Stimulated activated CD4-positive, alpha-beta T cell treated with anti-CD3 and anti-CD28 coated beads, Interleukin-15, amount 100 ng/mL, for 48 hours (primary cell): ENCODE measurements at places on chromosomes 5 and 9.

DNA sequence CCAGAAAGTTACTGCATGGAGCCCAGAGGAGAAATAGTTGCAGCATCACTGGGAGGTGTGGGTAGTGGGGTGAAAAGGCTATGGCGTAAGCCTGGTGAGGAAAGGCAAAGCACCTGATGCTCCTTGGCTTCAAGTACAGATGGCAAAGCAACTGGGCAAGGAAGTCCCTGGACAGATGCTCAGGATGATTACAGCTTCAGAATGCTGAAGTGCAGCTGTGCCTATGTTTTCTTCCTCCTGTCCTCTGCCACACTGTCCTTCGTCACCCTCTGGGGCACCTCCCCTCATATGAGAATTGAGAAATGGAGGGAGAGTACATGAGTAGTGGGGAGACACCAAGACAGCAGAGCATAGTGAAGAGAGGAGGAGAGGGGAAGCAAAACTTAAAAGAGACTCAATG is 328.0 kb downstream of the PDE4D start:
- no peak for DNase-seq

GRCh38 chr5:93017849-93018248 is 563.2 kb downstream of the NR2F1-AS1 start:
- DNase-seq: no peak

DNA sequence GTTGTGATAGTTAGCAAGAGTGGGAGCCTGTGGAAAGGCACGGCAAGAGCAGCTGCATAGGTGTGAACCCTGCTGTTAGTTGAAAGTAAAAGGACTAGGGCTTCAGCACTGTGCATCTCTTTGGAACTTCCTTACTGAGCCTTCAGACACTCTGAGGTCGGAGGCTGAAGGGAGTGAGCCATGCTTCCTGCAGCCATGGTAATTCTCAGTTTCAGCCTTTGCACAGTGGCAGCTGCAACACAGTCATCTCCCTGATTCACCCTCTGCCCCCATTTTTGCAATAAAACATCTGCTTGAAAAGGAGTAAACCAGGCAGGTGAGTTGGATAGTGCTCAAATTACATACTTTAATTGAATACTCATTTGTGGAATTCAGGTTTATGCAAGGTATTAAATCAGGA is 6.5 kb upstream of the TLE4 start:
- DNase-seq: no peak

DNA sequence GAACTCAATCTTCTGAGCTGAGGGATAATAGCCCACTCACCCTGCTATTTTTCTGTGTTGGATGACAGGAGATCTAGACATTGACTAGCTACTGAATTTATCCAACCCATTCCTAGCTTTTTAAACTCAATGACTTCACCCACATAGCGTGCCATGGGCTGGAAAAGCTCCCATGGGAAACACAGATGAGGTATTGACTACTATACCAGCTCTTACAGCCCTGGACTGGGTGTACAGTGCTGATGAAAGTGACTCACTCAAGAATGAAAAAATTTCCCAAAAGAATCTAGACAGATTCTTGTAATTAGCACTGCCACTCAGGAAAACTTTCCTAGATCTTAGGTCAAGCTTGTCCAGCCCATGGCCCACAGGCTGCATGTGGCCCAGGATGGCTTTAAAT is 72.7 kb upstream of the NREP start:
- DNase-seq: no peak
